Endothelial cell of umbilical vein (primary cell): ENCODE measurements at places on chromosomes 2 and 18. TPM values are rescaled to one million over a fixed set of nuclear protein-coding genes. Genes with fewer than 3 reads are reported as not detected.

- no peak for DNase-seq
These were observed 10.1 kb downstream of the SERPINB8 start for GRCh38 chr18:63980027-63980426.

DNA sequence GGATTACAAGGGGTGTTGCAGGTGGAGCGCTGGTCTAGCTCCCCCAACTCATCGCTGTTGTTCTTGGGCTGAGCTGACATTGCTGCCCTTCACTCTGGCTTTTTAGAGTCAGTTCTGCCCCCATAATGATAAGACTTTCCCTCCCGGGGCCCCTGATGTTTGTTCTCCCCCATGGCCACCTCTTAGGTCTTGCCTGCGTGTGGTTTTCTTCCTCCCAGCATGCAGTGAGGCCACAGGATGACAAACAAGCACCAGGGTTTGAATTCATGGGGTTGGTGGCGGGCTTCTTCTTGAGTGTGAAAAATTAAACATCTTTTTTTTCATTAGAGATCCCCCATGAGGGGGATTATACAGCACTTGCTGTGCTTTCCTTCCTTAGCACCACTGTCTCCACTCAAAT lies 74.1 kb downstream of the CTAGE1 start:
- no peak for DNase-seq

DNA sequence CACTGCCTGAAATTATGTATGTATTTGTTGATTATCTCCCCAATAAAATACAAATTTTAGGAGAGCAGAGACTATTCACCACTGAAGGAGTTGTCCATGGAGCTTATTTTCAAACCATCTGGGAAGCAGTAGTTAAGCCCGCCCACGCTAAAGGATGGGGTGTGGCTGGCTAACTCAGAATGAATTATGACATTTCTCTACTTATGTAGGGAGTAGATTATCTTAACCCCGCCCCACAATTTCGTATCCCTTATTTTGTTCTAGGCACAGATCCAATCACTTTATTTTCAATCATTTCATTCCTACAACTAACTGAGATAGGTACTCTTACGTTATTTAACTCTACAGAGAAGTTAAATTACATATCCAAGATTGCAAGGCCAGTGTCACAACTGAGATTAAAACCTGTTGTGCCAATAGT lies 1.4 kb upstream of the LAPTM4A start:
- DNase-seq, result peak; percentile 80

- no peak for DNase-seq
These were observed 19.4 kb upstream of the NFE2L2 start for GRCh38 chr2:177283906-177284305.

USP14 gene
- 86.1 and 98.4 TPM in 2 replicates for total RNA-seq
